ENCODE measurements at places on chromosomes 3 and 15.
A peak's percentile ranks its signal among the peaks of the same experiment; 100 is the strongest.

DNA sequence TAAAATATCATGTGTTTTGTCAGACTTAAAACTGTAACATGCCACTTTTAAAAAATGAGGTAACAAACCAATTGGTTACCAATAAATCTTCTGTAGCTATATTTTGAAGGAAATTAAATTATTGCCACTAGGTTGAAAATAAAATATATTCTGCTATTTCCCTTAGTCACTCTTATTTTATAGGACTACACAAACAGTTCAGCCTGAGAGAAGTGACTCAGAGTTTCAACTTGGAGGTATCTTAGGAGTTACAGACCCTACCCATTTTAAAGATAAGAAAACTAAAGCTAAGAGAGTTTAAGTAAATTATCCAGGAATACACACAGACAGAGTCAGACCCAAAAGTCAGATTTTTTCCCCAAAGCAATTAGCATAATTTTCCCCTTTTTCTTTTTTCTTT is 65.1 kb downstream of the PIK3CB start:
- ATAC-seq: no peak

- ATAC-seq: no peak
Observed at GRCh38 chr15:29990035-29990434, 92.7 kb upstream of the GOLGA8J start.

- peak; percentile 55 for ATAC-seq
Observed at GRCh38 chr3:179688850-179689249, 36.0 kb downstream of the USP13 start.

GRCh38 chr3:50675179-50676030 is 678 bp downstream of the DOCK3 start:
- ATAC-seq: no peak

- no peak for ATAC-seq
Observed at GRCh38 chr3:31725568-31725967, 192.8 kb downstream of the STT3B start.

- peak; percentile 3 for ATAC-seq
Observed at GRCh38 chr3:159860269-159861116, 128.1 kb upstream of the IL12A start.

- peak; percentile 87 for ATAC-seq
Observed at GRCh38 chr3:81998139-81998755, 236.8 kb upstream of the GBE1 start.

GRCh38 chr3:177448987-177449359 is 251.7 kb upstream of the TBL1XR1 start:
- no peak for ATAC-seq

GRCh38 chr3:128971421-128972100 is 22.3 kb downstream of the CFAP92 start:
- ATAC-seq: no peak

DNA sequence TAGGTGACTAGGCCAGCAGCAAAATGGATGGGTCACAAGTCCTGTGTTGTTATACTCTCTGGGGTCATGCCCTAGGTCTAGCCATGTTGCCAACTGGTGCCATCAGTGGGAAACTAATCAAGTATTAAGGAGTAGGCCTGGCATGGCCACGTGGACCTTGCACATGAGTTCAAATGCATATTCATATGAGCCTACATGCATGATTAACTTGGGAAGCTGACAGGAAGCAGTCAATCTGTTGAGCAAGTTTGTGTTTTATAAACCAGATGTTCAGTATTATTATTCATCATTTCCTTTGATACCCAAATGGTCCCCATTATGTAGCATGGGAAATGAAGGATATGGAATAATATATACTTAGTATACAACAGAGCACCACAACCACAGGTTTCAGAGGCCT is 95.0 kb downstream of the LRTM1 start:
- ATAC-seq: no peak

- no peak for ATAC-seq
Observed at GRCh38 chr3:18562364-18563154, 137.4 kb upstream of the SATB1 start.

GRCh38 chr3:15579051-15579450 is 22.3 kb downstream of the HACL1 start:
- ATAC-seq: peak; percentile 22

- no peak for ATAC-seq
Observed at GRCh38 chr15:75655931-75656330, 8.2 kb downstream of the SNX33 start.

DNA sequence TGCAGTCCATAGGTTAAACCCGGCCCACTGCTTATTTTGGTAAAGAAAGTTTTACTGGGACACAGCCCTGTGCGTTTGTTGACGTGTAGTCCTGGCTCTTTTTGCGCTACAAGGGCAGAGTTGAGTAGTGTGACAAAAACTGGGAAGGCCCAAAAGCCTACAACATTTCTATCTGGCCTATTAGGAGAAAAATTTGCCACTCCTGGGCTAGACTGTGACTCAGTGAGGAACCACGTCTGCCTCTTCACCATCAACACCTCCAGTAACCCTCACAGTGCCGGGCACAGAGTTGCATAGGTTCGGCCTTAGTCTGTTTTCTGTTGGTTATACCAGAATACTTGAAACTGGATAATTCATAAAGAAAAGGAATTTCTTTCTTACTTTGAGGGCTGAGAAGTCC is 110.3 kb downstream of the TOP2B start:
- no peak for ATAC-seq

GRCh38 chr3:187769771-187770170 is 24.5 kb upstream of the BCL6 start:
- ATAC-seq: no peak
